Effector memory CD4-positive, alpha-beta T cell (primary cell): ENCODE measurements at places on chromosomes 7 and 10.
A peak's percentile ranks its signal among the peaks of the same experiment; 100 is the strongest.

GRCh38 chr10:26881600-26882331 lies 21.0 kb upstream of the ABI1 start:
- DNase-seq: no peak

DNA sequence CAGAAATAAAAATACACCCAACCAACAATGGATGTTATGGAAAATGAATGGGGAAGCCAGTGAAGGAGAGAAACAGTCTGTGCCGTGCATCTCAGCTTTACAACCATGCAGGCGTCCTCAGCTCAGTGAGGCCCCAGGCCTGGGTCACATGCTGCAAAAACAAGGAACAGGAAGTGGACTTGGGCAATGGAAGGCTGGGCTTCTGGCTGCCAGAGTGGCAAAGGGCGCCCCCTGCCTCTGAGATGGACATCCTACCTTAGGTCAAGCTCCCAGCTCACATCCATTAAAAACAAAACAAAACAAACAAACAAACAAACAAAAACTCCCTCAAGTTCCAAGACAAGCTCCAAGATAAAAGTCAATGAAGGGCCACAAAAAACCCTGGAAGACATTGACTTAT lies 54.7 kb upstream of the AFAP1L2 start:
- DNase-seq: no peak

DNA sequence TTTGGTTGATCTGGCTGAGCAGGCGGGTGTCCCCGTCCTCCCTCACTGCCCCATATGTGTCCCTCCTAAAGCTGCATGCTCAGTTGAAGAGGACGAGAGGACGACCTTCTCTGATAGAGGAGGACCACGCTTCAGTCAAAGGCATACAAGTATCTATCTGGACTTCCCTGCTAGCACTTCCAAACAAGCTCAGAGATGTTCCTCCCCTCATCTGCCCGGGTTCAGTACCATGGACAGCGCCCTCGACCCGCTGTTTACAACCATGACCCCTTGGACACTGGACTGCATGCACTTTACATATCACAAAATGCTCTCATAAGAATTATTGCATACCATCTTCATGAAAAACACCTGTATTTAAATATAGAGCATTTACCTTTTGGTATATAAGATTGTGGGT lies 26.9 kb upstream of the TRIM56 start:
- peak; percentile 4 for DNase-seq

DNA sequence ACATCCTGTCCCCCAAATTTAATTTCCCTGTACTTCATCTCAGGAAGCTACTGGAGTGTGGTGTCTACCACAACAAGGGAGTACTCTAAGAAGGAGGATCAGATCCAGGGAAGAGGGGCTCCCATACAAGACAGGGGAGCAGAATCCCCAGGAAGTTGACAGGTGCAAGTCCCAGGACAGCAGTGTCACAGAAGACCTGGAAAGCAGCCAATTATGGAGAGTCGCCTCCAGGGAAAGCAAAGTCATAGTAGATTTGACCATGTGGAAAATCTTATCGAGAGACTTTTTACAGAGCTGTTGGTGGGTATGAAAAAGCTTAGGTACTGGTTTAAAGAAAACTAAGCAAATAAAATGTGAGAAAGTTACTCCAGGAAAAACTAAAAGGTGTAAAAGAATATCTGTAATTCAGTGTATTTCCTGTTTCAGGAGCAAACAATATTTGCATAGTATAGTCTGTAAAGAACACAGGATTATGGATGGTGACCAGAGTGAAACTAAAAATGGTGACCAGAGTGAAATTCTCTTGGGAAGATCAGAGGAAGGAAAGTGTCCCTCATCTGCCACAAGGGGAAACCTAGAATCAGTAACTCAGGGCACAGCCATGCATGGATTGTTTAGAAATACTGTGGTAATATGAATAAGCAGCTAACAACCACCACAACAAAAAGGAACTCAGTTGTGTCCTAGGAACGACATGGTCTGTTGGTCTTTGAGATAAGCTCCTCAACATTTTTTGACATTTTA lies 44.5 kb downstream of the LANCL2 start:
- no peak for DNase-seq

- no peak for DNase-seq
Measured at GRCh38 chr7:106285855-106286492, 1.2 kb upstream of the NAMPT start.

GRCh38 chr10:43076876-43077420 lies at the start of gene RET:
Gene RET, plus strand, starts transcription at chr10:43077069. Its CDS starts 190 bp downstream, at chr10:43077259.
- no peak for DNase-seq

DNA sequence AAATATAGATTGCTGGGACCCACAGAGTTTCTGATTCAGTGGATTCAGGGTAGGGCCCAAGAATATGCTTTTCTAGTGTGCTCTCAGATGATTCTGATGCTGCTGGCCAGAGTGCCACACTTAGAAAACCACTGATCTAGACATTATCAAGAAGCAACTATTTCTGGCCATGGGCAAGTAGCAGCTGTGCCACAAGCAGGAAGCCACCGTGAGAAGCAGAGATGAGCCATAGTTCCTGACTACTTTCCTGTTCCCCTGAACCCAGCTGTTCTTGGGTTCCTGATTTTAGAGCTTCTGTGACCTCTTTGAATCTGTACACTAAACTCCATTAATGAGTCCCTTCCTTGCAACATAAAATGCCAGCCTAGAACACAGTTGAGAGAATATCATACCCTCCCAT lies 38.1 kb upstream of the PIK3AP1 start:
- DNase-seq: no peak

DNA sequence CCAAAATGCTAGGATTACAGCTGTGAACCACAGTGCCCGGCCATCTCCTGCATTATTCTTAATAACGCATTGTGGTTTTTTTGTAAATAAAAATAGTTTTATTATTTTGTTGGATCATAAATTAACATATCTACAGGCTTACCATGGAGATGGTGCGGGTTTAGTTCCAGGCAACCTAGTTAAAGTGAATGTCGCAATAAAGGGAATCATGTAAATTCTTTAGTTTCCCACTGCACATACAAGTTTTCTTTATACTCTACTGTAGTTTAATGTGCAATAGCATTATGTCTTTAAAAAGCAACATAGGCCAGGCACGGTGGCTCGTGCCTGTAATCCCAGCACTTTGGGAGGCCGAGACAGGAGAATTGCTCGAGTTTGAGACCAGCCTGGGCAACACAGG lies 2.4 kb downstream of the PRKRIP1 start:
- no peak for DNase-seq

GRCh38 chr7:150503581-150503980 lies 11.1 kb upstream of the GIMAP7 start:
- no peak for DNase-seq

DNA sequence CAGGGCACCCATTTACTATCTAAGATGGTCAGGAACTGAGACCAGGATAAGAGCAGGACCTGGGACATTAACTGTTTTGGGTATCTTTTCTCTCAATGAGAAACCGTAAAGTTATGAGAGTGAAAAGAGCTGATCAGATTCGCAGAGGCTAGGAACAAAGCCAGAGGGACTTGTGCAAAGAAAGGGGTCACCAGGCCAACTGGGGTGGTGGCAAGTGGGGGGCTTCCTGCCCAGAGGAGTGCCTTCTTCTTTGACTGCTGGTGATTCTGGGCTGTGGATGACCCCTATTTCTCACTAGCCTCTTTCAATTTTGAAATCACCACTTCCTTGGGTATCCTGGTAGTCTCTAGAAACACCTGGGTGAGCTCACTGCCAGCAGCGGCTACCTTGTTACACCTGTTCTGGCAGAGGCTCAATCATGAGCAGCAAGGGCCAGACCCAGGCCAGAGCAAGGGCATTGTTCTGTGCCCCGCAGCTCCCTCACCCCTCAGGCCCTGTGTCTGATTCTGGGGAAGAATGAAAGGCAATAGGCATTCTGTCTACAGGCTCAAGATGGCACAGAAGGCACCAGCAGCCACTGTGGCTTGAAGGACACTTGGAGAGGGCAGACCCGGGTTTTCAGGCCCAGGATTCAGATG lies 999 bp downstream of the SFTPD start:
- DNase-seq: no peak

GRCh38 chr7:112162784-112163506 lies 43.3 kb downstream of the DOCK4 start:
- DNase-seq: no peak

- peak; percentile 33 for DNase-seq
Measured at GRCh38 chr10:43287056-43288007, 20.5 kb upstream of the RASGEF1A start.

DNA sequence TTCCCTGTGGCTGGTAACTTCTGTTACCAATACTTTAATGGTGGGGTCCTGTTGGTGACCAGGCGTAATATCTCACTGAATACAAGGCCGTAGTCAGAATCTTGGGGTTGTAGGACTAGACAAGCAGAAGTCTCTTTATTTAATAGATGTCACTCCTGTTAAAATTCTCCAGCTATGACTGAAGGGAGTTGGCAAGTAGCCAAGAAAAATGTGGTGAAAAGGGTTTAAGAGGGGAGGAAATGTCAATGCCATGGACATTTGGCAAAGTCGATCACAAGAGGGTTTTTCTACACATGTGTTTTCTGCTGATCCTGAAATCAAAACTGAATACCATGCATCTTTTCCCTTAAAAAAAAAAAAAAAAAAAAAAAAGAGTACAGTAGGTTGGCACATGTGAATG lies 533.5 kb downstream of the AUTS2 start:
- DNase-seq: no peak

DNA sequence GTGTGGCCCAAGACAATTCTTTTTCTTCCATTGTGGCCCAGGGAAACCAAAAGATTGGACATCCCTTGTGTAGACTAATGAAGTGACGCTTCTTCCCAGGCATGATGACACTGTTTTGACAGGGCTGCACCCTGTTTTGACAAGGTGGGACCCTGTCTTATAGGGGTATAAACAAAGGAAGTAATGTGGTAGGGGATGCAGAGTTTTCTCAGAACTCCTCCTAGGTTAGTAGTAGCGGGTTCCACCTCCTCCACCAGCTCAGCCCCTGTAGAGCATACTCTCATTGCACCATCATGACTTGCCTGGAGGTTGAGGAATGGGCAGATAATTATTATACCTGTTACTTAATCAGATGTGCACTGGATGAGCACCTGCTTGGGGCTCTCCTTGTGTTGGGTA lies 123.1 kb downstream of the CCNY start:
- DNase-seq: no peak

GRCh38 chr10:13351340-13351915 lies 3.3 kb upstream of the SEPHS1 start:
- DNase-seq: no peak

DNA sequence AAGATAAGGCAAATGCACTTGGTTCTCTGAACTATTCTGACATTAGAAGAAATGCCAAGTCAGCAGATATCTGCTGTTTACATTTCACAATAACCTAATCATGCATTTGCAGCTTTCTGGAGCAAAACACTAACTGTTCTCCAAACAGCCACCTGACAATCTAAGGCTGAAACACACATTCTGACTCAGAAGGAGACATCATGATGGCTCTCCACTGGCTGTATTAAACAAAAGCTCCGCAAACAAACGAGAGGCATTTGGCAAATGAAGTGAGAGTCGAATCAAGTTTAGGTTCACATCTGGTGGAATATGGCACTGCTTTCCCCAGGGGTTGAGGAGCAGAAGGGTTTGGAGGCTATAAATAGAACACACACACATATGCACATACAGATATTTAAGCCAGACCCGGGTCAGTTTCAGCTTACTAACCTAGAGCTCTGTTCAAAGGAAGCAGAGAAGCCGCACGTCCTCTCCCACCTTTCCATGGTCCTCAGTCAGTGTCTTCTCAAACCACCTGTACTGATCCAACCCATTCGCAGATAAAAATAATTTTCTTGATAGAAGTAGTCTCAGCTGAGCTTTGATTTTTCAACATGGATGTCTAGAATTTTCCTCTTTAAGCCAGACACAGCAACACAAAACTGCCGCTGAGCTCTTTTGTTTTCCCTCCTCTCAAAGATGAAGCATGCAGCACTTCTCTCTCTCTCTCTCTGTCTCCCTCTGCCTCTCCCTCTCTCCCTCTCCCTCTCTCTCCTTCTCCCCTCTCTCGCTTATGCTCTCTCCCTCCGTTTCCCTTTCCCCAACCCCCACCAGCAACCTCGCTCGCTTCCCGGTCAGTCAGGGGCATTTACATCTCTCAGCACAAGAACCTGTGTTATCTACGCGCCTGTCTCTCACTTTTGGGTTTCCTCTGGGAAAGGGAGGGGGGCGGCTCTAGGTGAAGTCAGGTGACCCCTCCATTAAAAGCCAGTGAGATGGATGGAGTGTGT lies 682.8 kb downstream of the MAGI2 start:
- no peak for DNase-seq

DNA sequence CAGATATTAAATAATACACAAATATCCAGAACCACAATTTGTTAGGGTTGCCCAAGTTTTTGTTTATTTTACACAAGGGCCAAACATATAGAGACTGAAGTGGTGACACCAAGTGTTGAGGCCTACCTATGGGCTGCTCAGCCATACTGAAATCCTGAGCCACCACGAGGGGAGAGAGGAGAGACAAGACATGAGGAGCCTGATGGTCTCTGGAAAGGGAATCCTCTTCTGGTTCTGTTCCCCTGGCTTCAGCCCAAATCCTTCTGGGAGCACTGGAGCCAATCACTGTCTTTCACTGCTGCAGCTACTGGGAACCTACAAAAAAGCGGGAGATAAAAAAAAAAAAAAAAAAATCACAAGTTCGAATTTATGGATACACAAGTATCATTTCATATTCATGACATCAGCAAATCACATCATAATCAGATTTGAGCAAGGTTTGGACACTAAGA lies 1.9 kb downstream of the SKIDA1 start:
- DNase-seq: no peak

DNA sequence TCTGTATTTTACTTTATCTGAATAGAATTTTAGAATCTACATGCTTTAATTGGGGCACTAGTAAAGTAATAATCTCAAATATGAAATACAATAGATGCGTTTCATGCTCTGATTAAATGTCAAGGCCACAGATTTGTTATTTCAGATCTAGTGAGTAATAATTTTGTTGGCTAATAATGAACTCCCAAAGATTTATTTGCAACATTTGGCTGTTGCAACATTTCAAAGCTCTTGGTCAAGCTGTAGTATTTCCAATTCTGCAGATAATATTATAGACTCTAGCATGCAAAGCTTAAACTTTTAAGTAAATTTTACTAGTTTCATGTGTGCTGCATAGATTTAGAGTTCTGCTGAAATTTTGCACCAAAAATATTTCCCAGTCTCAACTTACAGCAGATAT lies 16.7 kb downstream of the LRRN3 start:
- DNase-seq: no peak

DNA sequence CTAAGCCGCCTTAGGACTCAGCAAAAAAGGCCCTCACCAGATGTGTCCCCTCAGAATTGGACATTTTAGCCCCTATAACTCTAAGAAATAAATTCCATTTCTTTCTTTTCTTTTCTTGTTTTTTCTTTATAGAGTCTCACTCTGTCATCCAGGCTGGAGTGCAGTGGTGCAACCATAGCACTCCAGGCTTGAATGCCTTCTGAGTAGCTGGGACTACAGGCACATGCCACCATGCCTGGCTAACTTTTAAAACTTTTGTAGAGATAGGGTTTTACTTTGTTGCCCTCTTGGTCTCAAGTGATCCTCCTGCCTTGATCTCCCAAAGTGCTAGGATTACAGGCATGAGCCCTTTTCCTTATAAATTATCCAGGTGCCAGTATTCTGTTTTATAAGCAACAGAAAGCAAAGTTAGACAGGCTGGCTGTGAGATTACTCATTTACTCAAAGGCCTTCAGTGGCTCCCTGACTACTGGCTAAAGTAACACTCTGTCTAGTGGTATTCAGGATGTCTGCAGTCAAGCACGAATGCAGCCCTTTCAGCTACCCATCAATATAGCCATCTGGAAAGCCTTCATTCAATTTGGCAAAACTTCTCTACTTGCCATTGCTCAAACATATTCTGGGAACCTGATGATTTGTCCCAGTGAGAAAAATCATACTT lies 128.6 kb downstream of the ICA1 start:
- DNase-seq: no peak

- no peak for DNase-seq
Measured at GRCh38 chr10:100618632-100619255, 83.0 kb downstream of the HIF1AN start.

- DNase-seq: no peak
Measured at GRCh38 chr10:128475686-128476367, 349.6 kb upstream of the MKI67 start.
